ENCODE measurements at places on chromosomes 11 and 22.

- no peak for DNase-seq
Measured at GRCh38 chr22:47408409-47408808, 646.0 kb downstream of the TBC1D22A start.

- DNase-seq: peak; percentile 12
Measured at GRCh38 chr11:67303835-67304411, 593 bp downstream of the SSH3 start.

GRCh38 chr11:125872138-125872491 is 15.4 kb upstream of the HYLS1 start:
- DNase-seq: no peak

DNA sequence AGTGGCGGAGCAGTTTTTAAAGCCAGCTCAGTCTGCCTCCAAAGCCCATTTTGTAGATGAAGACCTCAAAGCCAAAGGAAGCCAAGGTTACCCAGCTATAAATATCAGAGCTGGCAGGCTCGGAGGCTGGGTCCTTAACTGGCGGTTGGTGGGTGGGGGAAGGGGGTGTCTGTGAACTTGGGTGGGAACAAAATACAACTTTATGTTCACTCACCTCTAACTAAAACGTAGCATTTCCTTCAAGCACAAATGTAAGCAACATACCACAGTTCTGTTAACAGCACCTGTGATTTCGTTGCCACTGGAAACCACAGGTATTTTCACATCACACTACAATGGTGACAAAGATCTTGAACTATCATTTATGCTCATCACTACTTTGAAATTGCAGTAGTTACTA is 99.7 kb upstream of the SYT13 start:
- no peak for DNase-seq

- DNase-seq: no peak
Measured at GRCh38 chr11:114964676-114965214, 286.4 kb downstream of the NXPE2 start.

Data from AG08395 (cell line).